ENCODE measurements at places on chromosomes 7 and 10. TPM values are rescaled to one million over a fixed set of nuclear protein-coding genes. Genes with fewer than 3 reads are reported as not detected.

MINDY4 gene
- 11.0 TPM for total RNA-seq

DNA sequence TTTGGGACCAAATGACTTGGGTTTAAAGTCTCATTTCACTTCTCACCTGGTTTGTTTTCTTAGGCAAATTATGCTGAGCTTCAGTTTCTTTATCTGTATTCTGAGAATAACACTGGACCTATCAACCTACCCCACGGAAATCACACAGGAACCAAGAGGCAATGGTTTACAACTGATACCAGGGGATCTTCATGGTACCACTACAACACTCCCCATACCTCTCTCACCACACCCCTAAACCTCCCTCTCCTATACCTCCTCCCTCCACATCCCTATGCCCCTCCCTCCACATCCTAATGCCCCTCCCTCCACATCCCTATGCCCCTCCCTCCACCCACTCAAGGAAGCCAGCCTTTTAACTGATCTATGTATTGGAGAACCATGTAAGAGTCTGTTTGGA is 9.9 kb downstream of the FAM204A start:
- DNase-seq: no peak

DNA sequence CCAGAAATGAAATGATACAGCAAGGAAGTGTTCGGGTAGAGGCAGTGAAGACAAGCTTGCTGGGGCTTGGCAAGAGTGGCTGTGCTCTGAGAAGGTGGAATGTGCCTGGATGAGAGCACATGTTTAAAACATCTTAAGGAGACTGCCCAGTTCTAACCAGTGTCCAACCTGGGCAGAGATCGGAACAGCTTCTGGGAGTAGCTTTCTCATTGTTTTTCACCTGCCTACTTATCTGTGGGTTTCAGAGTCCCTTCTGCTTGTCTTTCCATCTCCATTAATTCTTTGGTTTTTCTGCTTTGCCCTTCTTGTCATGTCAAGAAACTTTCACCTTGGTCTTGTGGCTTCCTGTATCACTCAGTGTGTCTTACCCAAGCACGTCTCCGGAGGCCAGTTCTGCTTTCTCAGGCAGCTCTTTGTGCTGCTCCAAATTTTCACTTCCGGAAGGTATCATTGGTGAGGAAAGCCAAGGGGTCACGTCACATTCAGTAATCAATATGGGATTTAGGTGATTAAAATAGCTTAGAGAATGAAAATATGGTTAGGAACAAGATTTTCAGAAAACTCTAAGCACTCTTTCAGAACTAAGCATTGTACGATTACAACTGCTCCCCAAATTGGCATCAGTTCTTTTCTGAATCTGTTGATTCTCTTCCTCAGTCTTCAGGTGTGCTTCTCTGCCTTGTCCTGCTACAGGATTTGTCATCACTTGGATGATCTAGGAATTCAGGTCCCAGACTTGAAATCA is 5.5 kb upstream of the LAMB4 start:
- no peak for DNase-seq

DRGX gene
- not detected for total RNA-seq

ECHDC3 gene
- total RNA-seq: 1.3 TPM

GRCh38 chr7:20238754-20239324 is 21.7 kb upstream of the MACC1 start:
- DNase-seq: no peak

ATP5F1C gene
- total RNA-seq: 235 TPM

- no peak for DNase-seq
Measured at GRCh38 chr10:127386606-127387327, 162.3 kb upstream of the NPS start.

ASAH2 gene
- 1.6 TPM for total RNA-seq

PPP2R2D gene
- 30.7 TPM for total RNA-seq

GRCh38 chr7:137082391-137082790 is 213.9 kb downstream of the CHRM2 start:
- no peak for DNase-seq

H2BK1 gene
- not detected for total RNA-seq

LEP gene
- not detected for total RNA-seq

DNA sequence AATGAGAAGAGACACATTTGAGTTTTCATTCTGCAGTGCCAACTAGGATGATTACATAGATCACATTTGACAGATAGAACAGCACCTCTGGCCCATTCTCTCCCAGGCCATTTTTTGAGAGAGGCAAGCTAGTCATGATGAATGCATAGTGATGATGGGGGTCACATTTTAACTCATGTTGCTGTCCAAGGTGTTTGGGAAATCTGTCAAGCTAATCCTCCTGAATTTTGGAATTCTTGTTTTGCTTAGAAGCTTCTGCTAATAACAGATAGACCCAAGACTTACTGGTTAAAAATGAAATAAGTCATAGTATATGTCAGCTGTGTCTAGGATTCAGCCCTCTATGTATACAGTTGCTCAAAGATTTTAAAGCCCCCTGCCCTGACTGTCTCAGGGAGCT is 101.0 kb downstream of the PTPN20 start:
- no peak for DNase-seq

Measured in fibroblast of villous mesenchyme (primary cell).